Naive B cell (primary cell): ENCODE measurements at places on chromosomes 7 and 10.

- no peak for DNase-seq
Measured at GRCh38 chr10:24988831-24989640, 26.9 kb downstream of the ENKUR start.

- no peak for DNase-seq
Measured at GRCh38 chr7:105199386-105199785, 185.4 kb downstream of the KMT2E start.

DNA sequence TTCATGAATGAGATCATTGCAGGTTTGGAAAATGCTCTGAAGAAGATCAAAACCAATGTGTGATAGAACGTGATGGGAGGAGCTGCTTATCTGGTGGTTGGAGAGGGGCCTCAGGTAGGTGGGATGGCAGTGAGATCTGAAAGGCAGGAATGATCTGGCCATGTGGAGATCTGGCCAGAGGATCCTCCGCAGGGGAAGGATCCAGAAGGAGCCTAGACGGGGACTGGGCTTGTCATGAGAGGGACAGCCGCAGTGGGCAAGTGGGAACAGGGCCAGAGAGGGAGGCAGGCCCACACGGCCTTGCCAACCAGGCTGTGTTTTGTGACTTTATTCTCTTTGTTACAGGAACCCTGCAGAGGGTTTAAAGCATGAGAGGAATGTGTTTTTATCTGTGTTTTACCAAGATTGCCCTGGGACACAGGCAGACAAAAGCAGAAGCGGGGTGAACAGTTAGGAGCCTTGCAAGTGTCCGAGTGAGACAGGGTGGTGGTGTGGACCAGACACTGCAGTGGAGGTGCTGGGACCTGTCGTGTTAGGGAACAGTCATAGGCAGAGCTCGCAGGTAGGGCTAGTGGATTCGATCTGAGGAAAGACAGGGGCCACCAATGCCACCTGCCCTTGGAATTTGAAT lies 66.6 kb downstream of the TLL2 start:
- no peak for DNase-seq

- no peak for DNase-seq
Measured at GRCh38 chr10:88232983-88233543, 350.1 kb downstream of the RNLS start.

DNA sequence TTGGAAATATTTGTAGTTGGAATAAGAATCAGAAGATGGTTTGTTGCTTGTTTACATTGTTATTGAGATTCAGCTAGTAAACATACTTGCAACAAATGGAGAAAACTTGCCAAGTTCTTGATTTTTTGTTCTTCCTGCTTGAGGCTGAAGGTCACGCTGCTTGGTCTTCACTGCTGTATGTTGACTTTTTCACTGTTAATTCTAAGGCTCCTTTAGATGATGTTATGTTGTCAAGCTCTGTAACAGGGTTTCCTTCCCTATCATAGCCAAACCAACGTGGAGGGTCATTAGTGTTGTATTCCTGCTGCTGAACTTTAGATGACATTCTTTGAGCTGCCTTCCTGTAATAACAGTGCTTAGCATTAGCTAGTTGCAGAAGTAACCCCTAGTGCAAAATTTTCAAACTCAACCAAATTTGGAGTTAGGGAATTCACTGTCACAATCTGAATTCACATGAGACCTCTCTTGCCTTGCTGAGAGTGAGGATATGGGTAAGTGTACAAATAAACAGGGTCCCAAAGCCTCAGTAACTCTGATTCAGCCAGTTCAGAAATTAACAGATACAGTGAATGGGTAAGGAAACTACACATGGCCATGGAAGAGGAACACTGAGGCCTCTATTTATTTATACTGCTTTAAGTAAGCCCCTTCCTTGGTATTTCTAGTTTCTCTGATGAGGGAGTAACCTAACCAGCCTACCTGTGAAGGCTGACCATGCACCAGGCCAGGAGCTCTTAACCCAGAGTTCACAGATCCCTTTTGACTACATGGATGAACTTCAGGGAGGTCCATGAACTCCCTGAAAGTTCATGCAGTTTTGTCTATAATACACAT lies 64.6 kb downstream of the FAM185A start:
- DNase-seq, result no peak

GRCh38 chr10:62380016-62380415 lies 5.8 kb downstream of the ZNF365 start:
- DNase-seq, result no peak

DNA sequence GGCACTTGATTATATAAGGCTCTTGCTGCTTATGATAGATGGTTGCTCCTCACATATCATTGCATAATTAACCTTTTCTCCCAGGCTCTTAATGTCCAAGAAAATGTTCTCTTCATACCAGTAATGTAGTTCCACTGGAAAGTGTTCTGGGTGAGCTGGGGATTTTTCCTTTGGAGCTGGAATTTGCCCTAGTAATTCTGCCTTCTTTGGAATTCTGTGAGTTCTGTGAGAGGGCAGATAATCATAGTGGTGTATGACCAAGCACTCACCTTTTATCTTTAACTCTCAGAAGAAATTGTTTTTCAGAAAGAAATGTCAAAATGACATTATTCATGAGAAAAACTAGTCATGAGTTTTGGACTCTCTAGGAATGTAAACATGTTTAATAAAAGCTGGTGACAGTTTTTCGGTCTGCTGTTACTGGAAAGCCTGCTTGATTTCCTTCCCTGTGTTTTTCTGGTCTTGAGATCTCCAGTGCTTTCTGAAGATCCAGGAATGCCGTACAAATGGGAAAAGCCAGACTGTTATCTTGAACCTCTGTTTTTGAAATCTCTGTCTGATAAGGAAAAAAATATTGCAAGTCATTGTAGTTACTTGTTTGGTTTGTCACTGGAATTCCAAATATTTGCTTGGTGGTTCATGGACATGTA lies 148.3 kb upstream of the PRPS1L1 start:
- DNase-seq, result no peak

DNA sequence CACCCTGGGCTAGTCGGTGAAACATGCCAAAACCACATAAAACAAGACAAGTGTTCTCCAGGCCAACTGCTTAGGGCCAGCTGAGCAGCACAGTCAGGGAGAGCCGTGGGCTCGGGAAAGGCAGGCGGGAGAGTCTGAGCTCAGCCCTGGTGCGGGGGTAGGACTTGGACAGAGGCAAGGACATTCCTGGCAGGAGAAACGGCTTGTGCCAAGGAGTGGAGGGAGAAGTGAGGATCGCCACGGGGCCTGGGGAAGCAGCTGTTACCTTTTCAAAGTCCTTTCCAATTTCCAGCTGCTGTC lies 4.2 kb downstream of the ELN start:
- no peak for DNase-seq

DNA sequence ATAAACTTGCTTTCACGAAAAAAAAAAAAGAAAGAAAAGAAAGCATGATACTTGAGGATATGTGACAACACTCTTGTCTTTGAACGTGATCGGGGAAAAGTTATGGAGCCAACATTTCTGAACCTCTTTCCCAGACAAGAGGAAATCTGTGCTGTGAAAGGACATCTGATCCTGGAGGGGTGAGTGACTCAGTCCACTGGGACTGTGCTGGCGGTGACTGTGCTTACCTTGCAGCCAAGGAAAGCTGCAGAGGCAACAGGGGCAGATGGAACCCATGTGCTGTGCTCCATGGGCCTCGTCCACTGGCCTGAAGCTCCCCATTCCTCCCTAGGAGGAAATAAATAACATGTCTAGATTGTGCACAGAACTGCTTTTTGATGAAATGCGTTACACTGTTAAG lies 116.5 kb upstream of the RAB11FIP2 start:
- no peak for DNase-seq

DNA sequence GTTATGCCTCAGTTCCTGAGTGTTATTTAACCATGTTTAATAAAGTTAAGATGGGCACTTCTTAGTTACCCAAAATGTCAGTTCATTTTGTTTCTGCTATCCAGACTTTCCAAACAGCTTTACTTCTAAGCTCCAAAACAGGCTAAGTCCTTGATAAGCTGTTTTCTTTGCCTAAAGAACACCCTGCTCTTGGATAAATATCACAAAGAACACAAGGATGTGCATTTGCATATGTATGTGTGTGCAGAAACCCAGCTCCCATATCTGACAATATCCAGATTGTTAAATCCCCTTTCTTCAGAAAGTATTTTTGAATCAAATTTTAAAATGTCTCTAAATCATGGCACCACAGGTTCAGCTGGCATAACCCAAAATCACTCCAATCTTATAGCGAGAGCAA lies 19.6 kb downstream of the FAM13C start:
- DNase-seq, result no peak
